ENCODE measurements at places on chromosomes 6 and 20.

DNA sequence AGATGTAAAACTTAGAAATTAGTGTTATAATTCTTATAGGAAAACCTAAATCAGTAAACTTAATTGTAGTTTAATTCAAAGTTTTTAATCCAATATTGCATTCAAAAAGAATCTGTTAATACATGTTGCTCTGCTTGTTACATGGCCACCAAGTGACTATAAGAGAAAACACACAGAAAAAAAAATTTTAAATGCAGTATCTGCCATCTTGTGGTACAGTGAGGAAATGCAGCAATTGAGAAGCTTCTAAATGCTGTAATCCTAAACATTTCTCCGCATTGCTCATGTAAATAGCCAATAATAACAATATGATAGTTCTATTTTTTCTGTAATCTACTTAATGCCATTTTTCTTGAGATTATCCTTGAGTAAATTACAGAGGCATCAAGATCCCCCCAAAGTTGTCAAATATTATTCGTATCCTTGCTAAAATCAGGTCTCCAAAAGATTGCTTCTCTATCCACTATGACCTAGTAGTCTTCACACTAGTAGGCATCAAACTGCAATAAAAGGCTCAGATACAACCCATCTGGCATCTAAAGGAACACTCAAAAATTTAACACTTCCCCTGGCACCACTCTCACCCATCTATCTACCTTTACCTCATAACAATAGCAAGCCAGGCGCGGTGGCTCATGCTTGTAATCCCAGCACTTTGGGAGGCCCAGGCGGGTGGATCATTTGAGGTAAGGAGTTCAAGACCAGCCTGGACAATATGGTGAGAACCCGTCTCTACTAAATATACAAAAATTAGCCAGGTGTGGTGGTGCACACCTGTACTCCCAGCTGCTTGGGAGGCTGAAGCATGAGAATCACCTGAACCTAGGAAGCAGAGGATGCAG is 34.6 kb downstream of the HDAC2 start:
- no peak for DNase-seq

GRCh38 chr6:108526739-108527174 is 34.0 kb upstream of the FOXO3 start:
- DNase-seq, result peak; percentile 43

GRCh38 chr6:134821928-134822864 is 127.7 kb downstream of the ALDH8A1 start:
- no peak for DNase-seq

DNA sequence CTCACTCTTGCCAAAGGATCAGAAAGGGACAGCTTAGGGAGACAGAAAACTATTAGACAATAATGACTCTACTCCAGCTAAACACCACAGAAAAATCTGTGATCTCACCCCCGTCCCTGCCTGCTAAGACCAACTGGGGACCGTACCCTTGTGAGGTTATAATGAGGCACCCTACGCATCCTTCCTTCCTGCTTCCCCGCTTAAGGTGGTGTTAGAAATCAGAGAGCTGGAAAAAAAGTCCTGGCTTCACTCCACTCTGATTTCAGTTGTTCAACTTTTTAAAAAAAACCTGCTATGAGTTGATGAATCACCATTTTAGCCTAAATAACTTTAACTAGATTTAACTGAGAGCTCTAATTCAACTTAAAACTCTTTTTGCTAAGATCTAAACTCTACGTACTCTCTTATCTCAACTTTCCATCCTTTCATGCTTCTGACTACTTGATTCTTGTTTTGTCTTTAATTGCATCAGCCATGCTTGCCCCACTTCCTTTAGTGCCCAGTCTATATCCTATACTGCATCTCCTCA is 35.8 kb upstream of the TMEM14A start:
- no peak for DNase-seq

DNA sequence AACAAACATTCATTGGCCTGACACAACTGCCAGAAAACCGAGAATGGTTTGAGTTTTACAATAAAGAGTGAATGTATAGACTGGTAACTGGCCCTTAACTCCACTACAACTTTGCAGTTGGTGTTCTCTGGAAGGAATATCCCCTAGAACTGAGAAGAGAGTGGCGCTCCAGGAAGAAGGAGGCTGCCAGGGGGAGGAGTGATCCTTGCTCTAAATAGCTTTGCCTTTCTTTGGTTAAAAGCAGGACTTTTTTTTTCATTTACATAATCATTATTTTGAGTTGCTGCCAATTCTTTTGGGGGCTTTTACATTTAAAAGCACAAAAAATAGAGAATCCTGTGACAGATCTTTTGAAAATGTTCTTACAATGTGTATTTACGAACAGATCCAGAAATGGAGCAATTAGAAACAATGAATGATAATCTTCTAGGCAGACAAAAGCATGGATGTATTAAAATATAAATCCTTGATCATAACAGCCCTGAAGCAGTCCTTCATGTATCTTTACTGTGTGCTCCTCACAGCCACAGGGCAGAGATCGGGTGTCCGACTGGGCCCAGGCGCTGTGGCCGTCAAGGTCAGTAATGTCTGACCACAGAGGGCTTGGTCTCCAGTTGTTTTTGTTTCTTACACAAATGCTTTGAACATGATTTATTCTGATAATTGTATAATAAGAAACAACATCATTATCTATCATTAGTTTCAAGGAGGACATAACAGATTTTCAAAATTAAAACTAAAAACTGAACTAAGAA is 612.2 kb downstream of the HDGFL1 start:
- no peak for DNase-seq

Data from D721Med (cell line).